A172 (cell line): ENCODE measurements at places on chromosomes 11 and 22. TPM values are rescaled to one million over a fixed set of nuclear protein-coding genes. Genes with fewer than 3 reads are reported as not detected.

GRCh38 chr22:40834619-40835018 lies 15.5 kb upstream of the SLC25A17 start:
- DNase-seq: no peak

- DNase-seq: no peak
These were observed 81.8 kb downstream of the MTMR3 start for GRCh38 chr22:29964776-29965175.

The CSRP3 gene
- not detected in 2 replicates for total RNA-seq

DNA sequence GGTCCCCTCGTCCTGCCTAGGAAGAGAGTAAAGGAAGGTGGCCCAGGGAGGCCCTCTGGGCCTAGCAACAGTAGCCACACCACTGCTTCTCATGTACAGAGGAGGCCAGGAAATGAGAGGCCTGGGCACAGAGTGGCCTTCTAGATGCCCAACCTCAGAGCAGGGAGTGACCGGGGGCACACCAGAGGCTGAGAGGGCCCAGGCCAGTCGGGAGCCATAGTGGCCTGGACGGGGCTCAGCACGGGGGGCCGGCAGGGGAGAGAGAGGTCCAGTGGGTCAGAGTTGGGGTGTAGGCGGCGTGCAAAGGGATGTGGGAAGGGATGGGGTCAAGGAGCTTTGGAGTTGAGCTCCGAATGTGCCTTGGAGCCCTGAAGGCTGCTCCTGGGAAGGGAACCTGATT lies 25.0 kb upstream of the MYEOV start:
- no peak for DNase-seq

DNA sequence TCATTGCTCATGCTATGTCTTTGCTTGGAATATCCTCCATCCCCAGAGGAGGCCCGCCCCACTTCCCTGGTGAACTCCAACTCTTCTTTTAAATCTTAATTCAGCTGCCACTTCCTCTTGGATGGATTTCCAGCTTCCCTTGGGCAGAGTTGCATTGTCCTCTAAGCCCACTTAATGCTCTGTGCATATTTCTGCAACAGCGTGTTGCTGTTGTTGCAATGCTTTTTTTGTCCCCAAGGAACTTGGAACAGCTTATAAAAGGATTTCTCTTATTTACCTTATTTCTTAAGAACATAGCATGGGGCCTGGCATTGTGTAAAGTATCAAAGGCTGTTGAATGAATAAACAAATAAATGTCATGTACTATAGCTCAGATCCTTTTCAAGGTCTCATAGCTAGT lies 507.4 kb downstream of the METTL15 start:
- DNase-seq: no peak

DNA sequence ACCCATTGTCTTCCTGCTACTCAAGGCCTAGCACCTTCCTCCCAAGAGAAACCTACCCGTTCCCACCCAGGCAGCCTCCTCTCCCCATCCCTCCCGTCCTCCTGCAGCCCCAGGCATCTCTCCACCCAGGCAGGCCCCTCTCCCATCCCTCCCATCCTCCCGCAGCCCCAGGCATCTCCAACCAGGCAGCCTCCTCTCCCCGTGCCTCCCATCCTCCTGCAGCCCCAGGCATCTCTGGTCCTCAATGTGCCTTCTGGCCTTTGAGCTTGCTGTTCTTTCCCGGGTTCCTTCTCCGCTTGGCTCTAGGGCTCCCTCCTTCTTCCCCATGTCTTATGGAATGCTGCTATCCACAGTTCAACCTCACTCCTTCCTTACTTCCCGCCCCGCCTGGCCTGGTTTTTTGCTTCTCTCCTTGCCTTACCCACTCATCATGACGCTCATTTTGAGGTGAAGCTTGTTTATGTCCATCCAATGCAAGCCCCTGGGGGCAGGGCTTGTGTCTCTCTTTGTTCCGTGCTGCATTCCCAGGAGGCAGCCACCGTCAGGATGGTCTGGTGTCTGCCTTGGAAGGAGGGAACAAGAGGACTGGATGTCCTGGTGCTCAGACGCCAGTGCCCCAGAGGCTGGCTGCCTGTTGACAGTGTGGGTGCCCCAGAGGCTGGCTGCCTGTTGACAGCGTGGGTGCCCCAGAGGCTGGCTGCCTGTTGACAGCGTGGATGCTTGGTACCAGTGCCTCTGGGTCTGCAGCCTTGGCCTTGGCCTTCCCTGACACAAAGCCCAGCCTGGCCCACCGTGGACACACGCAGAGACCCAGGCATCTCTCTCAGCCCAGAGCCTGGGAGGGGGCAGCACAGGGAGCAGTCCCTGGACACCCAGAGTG lies 815.7 kb downstream of the BRD1 start:
- no peak for DNase-seq

The RPS3 gene
- 1,638 and 1,693 TPM in 2 replicates for total RNA-seq

The C11orf87 gene
- total RNA-seq: not detected in 2 replicates

- DNase-seq: no peak
These were observed 11.7 kb downstream of the ZNF195 start for GRCh38 chr11:3367221-3367620.

DNA sequence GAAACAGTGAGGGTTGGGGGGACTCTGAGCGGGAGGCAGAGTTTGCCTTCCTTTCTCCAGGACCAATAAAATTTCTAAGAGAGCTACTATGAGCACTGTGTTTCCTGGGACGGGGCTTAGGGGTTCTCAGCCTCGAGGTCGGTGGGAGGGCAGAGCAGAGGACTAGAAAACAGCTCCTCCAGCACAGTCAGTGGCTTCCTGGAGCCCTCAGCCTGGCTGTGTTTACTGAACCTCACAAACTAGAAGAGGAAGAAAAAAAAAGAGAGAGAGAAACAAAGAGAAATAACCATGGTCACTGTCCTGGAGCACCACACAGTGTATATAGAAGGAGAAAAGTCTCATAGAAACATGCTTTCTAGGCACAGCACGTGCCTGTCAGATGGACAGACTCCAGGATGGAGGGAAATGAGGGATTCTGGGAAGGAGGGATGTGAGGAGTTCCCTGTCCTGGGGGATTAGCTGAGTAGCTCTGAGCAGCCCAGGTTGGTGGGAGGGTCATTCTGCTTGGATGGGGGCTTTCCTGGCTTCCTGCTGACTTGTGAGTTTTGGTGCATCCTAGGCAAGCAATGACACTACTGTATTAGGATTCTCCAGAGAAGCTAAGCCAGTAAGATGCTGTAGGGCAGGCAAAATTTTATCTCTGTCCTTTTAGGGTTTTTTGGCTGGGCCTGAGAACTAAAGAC lies 3.1 kb downstream of the GSTP1 start:
- DNase-seq: no peak

DNA sequence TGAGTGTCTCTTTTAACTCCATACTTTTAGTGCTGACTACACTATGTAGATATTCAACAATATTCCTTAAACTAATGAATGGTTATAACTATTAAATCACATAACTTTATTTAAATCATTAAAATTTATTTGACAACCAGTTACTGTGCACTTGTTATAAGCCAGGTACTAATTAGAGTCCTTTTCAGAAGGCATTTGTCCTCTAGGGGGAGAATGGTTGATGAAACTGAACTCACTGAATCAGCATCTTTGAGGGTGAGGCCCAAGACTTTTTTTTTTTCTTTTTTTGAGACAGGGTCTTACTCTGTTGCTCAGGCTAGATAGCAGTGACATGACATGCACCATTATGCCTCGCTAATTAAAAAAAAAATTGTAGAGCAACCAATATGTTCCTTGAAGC lies 515.6 kb upstream of the CCDC90B start:
- no peak for DNase-seq

GRCh38 chr11:117676501-117676900 lies 120.5 kb downstream of the DSCAML1 start:
- DNase-seq: no peak

DNA sequence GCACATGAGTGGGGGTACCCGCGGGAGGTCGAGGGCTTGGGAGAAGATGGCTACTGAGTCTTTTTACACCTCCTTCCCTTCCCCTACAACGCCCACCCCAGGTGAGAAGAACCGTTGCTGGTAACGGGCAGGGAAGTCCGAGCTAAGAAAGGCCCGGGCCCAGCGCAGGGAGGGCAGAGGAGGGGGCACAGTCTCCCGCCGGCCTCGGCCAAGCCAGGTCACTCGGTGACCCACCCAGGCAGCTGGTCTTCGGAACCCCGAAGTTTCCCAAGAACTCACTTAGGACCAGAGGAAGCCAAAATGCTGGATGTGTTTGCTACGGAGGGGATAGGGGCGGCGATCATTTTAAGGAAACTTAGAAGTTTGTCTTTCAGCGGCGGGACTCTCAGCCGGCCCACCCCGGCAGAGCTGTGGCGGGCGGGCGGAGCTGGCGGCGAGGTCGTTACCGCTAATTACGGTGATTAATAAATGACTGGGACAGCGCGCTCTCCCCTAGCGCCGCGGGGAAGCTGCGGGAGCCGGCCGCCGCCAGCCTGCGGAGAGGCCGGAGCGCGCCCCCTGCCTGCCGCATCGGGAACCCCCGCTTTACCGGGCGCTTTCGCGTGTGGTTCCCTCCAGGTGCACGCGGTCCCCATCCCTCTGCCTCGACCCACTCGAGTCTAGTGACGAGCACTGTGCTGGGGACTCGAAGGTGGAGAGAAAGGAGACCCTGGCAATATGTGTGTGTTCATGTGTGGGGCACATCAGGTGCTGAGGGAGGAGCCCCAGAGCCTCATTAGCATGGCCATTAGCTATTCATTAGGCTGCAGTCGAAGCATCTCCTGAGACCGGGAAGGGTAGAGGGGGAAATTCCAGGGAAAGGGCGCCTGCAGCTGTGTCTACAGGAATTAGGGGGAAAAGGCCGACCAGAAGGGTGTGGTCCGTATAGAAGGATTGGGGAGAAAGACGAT lies 945 bp downstream of the ROBO3 start:
- no peak for DNase-seq

The TPH1 gene
- total RNA-seq: not detected in 2 replicates

- DNase-seq: no peak
These were observed 32.3 kb downstream of the TMPRSS5 start for GRCh38 chr11:113673550-113674396.

- DNase-seq: no peak
These were observed 43.1 kb downstream of the BUD13 start for GRCh38 chr11:116729501-116730240.

The NPAS4 gene
- not detected in 2 replicates for total RNA-seq

The MS4A2 gene
- total RNA-seq: not detected in 2 replicates

DNA sequence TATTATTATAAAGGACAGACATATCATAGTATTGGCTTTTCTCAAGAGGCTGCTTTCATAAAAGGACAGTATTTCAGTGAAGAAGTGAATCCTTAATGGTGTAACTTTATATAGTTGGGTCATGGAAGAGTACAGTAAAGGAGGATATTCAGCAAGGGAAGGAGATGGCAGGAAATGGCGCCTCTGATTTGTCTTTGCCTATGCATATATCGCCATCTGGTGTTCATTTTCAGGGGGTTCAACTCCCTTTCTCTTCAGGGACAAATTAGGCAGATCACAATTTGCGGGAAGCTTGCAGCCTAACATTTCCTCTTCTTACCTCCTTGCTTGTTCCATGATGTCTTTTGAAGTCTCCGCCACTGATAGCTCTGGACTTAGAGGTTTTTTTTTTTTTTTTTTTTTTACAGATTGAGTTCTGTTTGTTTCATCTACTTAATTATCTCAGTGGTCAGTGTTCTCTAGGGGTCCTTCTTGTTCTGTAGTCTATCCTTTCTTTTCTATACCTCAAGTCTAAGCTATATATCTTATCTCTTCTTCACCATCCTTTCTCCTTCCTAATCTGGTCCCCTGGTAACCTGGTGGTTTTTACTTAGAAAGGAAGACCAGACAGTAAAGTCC lies 21.8 kb upstream of the RRM1 start:
- DNase-seq: peak; percentile 82

DNA sequence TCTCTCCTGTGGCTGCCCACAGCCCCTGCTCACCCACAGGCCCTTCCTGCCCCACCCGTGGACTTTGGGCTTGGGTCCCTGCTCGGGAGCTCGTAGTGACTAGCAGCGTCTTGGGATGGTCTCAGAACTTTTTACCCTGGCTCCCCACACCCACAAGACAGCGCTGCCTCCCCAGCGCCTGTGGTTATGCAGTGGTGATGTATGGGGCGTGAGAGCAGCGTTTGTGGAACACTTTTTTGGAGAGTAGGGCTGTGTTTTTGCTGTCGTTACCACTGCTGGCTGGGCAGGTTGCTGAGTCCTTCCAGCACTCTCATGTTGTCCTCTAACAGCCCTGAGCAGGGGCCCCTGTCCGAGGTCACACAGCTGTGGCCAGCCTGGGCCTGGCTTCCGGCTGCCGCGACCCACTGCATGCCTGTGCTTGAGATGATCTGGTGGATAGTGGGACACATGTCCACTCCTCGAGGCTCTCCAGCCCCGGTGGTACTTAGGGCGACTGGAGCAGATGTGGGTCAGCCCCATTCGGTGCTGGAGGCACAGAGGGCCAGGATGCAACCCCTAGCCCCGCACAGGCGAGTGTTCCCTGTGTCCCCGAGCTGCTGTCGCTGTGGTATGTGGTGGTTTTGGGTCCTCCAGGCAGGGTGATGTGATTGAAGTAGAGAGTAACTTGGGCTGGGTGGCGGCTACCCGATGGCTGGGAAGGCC lies 7.1 kb upstream of the GRAMD4 start:
- DNase-seq: no peak

The SLC5A12 gene
- total RNA-seq: 1.1 and 1.9 TPM in 2 replicates

- no peak for DNase-seq
These were observed 394 bp downstream of the CHRM4 start for GRCh38 chr11:46391186-46391577.

DNA sequence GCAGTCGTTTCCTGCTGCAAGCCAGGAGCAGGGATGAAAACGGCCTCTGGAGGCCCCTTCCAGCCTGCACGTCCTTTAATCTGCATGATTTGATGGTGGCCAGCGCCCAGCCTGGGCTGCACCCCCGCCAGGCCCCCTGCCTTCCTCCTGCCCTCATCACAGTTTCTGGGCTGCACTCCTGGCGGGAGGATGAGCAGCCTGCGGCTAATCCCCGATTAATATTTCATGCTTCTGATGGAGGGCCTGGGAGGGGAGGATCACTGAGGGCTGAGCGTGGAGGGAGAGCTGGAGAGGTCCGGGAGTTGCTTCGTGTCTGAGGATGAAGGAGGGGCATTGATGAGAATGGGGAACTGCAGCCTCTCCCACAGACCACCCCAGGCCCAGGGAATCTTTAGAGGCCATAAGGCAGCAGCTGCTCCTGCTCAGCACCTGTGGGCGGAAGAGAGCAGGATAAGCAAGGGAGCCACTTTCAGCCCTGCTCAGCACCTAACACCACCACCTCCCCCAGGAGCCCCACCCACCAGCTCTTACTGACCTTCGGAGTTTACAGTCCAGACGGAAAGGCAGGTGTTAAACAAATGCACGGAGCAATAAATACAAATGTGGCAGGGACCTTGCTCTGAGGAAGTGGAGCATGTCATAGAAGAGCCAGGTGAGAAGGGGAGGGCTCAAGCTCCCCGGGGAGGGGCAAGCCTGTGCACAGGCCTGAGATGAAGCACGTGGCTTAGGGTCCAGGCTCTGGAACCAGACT lies 135.0 kb upstream of the NECTIN1 start:
- no peak for DNase-seq
